Inflammatory macrophage treated with lipopolysaccharide for 1 hour (primary cell): ENCODE measurements at places on chromosomes 4 and X.

- DNase-seq = no peak
Observed at GRCh38 chr4:1199556-1200331, 27.4 kb upstream of the SPON2 start.

- no peak for DNase-seq
Observed at GRCh38 chr4:183718876-183719275, 59.8 kb downstream of the TRAPPC11 start.

GRCh38 chr4:47359891-47360290, 103.6 kb downstream of the COMMD8 start:
- DNase-seq = no peak

GRCh38 chrX:155962906-155963305, 34.6 kb upstream of the IL9R start:
- no peak for DNase-seq

DNA sequence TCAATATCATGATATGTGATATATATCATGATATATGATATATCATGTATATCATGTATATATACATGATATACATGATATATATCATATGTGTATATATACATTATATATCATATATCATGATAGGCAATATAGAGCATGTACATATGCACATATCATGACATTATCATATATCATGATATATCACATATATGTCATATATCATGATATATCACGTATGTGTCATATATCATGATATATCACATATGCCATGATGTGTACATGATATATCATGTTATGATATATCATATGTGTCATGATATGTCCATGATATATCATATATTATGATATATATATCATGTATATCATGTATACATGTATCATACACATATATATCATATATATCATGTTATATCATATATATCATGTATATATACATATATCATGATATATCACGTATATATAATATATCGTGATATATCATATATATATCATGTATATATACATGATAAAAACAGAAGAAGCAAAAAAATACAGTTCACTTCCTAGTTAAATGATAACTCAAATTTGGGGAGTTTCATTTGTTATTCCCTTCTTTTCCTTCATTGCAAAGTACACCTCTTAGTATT, 670.1 kb upstream of the EPHA5 start:
- DNase-seq = no peak

DNA sequence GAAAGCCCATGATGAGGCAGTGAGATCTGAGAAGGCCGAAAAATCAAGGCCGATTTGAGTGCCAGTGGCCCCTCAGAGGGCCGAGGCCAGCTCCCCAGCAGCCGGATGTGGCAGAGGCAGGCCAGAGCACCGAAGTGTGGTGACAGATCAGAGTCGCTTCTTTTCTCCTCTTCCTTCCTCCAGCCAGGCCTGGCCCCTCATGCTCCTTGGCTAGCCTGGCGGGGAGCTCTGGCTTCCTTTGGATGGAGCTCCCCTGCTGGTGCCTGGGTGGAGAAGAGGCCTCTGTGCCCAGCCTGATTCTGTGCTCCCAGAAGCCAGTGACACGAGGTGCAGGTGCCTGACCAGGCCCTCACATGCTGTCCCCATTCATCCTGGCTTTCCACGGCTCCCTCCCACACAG, 127.2 kb upstream of the PABPC4L start:
- no peak for DNase-seq

- no peak for DNase-seq
Observed at GRCh38 chrX:40108162-40108958, 10.6 kb upstream of the BCOR start.

DNA sequence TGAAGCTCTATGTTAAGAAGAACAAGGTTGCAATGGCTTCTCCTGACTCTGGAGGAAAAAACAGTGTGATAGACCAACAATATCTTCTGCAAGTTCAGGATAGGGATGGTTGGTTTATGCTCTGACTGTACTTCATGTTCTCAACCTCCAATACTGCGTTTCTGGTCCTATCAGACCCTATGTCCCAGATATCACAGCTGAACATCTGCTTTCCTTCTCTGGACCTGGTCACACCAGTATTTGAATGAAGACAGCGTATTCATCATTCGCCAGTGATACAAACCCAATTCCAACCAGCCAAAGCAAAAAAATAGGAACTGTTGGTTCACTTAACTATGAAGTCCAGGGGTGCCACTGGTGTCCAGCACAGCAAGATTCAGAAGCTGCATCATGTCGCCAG, 124.5 kb upstream of the KLF3 start:
- DNase-seq = no peak
